RWPE1 (cell line): ENCODE measurements at places on chromosomes 12 and 14.

DNA sequence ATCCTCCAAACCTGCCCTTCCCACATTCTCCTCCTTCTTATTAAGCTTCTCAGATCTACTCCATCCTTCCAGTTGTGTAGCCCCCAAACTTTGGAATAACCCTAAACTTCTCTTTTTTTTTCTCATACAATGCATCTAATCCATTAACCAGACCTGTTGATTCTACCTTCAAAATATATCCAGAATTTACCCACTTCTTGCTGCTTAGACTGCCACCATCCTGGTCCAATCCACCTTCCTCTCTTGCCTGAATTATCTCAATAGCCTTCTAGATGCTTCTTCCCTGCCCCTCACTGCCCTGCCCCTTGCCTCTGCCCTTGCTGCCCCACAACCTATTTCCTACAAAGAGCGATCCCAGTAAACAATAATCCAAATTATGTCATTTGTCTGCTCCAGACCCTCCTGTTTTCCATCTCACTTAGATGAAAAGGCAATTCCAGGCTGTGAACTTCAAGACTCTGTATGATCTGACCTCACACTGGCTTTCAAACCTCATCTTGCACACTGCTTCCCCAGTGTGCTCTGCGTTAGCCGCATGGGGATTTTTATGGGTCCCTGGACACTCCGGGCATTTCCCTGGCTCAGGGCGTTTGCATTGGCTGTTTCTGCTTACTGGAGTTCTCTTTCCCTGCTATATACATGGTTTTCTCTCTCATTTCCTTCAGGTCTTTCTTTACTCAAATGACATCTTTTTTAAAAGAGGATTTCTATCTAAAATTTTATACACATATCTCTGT, 42.6 kb upstream of the HIF1A start:
- no peak for DNase-seq

- DNase-seq, result no peak
Observed at GRCh38 chr14:21543521-21543960, 17.4 kb upstream of the SALL2 start.

GRCh38 chr12:26062566-26062965, 62.3 kb downstream of the BHLHE41 start:
- DNase-seq, result peak; percentile 46

DNA sequence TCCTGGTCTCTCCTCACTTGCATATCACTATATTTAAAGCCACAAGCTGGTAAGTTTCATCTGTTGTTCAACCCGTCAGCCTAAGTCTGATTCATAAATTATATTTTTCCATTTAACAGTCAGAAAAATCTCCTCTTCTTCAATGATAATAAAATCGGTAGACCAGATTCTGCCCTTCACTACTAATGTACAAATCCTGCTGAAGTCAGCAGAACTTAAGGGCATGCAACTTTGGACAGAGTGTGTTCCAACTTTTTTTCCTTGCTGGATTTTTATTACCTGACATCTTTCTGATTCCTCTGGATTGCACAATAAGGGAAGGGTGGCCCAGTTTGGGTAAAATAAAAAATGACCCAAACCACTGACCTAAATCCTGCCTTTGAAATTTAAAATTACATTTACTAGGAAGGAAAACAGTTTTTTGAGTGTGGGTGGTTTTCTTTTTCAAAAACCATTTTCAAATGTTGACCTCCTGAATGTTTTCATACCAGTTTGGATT, 125.4 kb upstream of the DIO2 start:
- DNase-seq, result no peak

DNA sequence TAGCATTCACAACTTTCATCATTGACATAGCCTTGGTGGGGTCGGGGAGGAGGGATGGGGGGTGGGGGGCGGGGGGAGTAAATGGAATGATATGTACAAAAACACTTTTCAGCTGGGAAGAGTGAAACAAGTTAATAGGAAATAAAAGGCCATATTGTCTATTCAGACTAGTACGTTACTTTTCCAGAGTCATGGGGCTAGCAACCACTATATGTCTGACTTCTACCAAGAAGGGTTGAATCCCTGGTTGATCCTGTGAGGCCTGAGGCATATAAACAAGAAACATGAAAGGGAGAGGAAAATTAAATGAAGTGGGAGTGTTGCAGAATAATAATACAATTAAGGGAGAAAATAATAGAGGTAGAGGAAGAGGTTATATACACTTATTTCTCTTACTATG, 225.5 kb downstream of the ERC1 start:
- DNase-seq, result no peak

DNA sequence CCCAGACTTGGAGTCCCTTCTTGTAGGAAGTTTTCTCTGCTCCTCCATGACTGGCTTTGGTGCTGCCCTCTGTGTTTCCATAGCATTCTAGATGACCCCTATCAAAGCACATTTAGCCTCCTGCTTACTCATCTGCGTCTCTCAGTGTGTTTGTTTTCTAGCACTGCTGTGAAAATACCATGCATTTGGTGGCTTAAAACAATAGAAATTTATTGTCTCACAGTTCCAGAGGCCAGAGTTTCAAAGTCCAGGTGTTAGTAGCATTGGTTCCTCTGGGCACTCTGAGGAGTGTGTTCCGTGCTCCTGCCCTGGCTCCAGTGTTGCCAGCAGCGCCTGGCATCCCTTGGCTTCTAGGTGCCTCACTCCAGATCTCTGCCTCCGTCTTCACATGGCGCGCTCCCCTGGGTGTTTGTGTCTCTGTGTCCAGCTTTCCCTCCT, 86.1 kb downstream of the CACNA1C start:
- no peak for DNase-seq
